ENCODE measurements at places on chromosomes 3 and 15.

- no peak for DNase-seq
Measured at GRCh38 chr3:108103886-108104797, 13.3 kb upstream of the CD47 start.

DNA sequence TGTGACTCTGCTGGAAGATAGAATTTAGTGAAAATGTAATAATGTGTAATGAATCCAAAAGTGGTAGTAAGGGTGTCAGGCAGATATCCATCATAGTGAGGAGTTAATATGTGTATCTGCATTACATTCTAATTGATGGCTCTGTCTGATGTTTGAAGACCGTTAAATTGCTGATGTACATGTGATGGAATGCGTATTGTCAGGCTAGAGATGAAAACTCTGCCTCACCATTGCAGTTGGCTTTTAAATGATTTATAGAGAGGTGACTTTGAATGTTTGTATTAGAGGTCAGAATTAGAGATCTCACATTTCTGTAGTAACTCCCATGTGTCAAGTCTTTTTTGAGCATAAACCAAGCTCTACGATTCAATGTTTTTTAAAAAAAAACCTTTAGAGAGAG lies 234.6 kb downstream of the NAALADL2 start:
- no peak for DNase-seq

GRCh38 chr3:135788146-135788545 lies 177.4 kb upstream of the PPP2R3A start:
- DNase-seq, result no peak

- no peak for DNase-seq
Measured at GRCh38 chr3:140096037-140096436, 161.1 kb downstream of the CLSTN2 start.

- DNase-seq, result no peak
Measured at GRCh38 chr3:190056742-190057141, 64.0 kb downstream of the P3H2 start.

DNA sequence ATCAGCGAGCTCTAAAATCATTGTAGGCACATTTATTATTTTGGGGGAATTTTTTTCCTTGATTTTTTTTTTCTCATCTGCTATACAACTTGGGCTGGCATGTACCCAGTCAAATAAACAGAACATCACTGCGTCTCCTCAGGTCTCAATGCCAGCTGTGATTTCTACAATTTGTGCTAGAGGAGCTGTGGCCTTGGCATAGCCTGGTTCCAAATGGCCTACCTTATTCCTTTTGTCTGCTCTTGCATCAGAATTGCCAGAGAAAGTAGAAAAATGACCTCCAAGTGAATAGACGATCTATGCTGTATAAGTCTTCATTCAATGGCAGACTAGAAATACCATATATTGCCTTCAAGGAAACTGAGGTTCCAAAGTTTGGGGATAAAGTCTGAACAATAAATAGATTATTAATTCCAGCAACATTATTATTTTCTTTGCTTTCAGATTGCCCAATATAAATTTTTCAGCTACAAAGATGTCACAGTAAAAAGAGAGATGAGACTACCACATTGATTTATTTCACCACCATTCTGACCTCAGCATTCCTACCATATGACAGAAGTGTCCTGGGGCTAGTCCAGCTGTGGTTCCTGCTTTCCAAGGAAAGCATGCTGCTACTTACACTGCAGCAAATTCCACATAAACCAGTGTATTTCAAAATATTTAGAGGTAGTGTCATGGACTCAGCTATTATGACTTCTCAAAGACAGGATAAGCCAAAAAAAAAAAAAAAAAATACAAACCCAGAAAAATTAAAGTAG lies 493.9 kb upstream of the ZNF385D start:
- no peak for DNase-seq
